ENCODE measurements at places on chromosomes 6 and 20.

GRCh38 chr20:37066168-37066567, 29.6 kb downstream of the RBL1 start:
- DNase-seq, result no peak

DNA sequence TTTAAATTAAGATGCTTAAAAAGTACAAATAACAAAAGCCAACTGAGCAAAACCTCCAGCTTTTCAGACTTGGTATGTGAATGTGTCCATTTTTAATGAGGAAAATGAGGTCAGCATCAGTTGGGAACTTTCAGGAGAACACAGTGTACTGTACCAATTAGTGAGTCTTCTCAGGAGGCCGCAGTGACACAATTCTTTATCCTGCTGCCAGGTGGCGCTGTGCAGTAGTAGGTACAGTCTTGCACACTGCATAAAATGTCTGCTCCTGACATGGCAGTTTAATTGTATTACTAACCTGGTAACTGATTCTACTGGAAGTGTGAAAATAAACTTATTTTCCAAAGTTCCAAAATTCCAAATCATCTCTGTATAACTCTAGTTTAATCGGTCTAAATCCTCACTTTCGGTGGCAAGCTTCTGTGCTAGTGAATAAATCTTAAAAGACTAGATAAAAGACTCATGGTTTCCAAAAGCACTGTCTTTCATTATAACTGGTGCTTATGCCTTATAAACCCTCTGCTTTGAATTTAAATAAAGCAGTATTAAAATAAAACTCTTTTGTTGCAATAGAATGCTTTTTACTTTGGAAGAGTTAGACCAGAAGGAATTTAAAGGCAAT, 214.8 kb upstream of the MMS22L start:
- DNase-seq, result peak; percentile 11

DNA sequence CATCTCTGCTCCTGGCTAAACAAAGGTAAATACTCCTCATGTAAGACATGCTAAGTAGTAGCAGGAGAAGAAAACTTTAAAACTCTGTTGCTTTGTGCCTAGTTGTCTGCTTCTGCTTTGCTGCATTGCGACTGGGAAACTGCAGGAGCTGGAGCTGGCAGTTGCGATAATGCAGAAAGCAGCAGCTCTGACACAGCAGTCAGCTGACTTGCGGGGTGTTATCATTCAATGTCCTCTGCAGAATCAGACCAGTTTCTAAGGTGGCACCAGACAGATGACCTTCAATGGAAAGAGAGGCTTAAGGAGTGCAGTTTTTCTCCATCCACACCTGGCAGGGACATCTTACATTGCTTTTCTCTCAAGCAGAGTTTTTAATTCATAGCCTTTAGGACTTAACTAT, 69.9 kb upstream of the SOX4 start:
- no peak for DNase-seq

DNA sequence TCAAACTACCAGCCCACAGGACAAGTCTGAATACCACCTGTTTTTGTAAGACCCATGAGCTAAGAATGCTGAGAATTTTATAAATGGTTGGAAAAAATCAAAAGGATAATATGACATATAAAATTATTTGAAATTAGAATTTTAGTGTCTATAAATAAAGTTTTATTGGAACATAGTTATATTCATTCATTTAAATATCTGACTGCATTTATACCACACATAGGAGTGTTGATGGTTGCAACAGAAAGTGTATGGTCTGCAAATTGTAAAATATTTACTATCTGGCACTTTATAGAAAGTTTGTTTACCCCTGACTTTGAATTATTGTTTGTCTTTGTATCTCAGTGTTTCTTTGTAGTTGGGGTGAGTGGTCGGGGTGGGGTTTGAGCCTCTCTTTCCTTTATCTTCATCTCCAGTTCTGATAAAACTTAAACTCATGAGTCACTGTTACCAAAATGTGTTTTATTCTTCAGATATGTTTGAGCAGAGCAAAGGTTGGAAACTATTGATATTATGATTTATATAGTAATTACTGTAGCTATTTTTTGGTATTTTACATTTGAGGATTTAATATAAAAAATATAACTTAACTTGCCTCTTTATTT, 55.5 kb downstream of the CD2AP start:
- no peak for DNase-seq

DNA sequence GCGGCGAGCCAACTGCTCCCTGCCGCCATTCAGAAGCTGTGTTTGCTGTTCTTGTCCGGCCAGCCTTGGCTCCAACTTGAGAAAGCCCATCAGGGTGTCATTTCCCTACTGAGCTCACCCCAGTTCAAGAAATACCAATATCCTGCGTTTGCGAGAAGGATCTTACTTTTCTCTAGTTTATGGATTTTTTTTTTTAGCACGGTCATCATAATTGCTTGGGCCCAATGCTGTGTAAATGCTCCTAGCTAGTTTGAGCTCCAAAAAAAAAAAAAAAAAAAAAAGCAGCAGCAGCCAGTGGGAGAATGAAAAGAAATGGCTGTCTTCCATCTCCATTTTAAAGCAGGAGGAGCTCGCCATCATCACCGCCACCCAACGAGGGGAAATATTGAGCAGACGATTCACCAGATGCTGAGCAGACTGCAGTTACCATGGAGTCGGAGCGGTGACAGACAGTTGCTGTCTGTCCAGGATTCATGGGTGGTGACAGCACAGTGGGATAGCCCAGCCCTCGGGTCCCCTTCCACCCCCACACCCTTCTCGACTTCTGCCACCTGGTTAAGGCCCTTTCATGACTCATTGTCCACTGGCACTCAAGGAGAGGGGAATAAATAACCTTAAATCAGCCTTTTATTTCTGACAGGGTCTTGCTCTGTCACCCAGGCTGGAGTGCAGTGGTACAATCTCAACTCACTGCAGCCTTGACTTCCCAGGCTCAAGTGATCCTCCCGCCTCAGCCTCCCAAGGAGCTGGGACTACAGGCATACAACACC, 132.4 kb upstream of the SNX9 start:
- no peak for DNase-seq

DNA sequence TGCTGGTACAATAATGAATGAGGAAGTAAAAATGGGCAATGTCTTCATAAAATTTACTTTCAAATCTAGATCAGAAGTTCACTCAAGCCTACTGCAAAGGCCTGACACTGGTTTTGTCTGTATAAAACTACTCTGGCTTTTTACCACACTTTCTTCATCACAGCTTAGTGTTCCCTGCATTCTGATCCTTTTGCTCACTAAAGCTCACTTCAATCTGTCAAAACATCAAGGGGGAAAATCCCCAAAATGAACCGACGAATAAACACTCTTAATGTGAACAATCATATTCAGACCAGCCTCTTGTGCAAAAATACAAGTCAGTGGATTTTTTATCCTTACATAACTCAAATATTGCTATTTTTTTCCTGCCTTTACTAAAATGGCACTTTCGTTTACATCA, 98.5 kb downstream of the PRDM1 start:
- DNase-seq, result no peak

DNA sequence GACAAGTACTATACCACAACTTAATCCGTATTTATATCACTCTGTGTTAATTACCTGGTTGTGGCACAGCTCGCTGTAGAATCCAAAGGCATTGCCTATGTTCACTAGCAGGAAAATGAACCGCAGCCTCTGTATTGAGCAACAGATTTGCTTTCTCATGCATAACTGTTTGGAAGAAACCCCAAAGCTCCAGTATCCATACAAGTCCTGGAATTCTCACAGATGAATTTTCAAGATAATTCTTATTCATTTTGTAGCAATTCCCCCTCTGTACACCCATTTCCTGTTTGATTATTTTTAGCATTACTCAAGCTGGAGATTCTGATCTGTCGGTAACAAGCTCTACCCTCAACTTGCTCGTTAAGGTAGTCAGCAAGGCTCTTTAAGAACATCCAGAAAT, 63.5 kb downstream of the STMND1 start:
- DNase-seq, result no peak

DNA sequence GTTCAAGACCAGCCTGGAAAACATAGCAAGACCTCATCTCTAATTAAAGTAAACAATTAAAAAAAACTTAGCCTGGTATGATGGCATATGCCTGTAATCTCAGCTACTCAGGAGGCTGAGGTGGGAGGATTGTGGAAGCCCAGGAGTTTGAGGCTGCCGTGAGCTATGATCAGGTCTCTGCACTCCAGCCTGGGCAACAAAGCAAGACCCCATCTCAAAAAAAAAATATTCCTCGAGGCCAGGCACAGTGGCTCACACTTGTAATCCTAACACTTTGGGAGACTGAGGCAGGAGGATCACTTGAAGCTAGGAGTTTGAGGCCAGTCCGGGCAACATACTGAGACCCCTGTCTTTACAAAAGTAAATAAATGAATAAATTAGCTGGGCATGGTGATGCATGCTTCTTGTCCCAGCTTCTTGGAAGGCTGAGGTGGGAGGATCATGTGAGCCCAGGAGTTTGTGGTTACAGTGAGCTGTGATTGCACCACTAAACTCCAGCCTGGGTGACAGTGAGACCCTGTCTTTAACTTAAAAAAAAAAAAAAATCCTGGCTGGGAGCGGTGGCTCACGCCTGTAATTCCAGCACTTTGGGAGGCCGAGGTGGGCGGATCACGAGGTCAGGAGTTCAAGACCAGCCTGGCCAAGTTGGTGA, 9.3 kb upstream of the C2 start:
- no peak for DNase-seq

GRCh38 chr6:44735630-44735963, 348.1 kb downstream of the CDC5L start:
- DNase-seq, result no peak

GRCh38 chr6:3001773-3002293, 2.1 kb downstream of the NQO2 start:
- DNase-seq, result no peak

DNA sequence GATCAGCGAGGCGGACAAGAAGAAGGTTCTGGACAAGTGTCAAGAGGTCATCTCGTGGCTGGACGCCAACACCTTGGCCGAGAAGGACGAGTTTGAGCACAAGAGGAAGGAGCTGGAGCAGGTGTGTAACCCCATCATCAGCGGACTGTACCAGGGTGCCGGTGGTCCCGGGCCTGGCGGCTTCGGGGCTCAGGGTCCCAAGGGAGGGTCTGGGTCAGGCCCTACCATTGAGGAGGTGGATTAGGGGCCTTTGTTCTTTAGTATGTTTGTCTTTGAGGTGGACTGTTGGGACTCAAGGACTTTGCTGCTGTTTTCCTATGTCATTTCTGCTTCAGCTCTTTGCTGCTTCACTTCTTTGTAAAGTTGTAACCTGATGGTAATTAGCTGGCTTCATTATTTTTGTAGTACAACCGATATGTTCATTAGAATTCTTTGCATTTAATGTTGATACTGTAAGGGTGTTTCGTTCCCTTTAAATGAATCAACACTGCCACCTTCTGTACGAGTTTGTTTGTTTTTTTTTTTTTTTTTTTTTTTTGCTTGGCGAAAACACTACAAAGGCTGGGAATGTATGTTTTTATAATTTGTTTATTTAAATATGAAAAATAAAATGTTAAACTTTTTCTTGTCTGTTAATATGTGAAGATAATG, 2.2 kb downstream of the HSPA1B start:
- DNase-seq, result no peak

DNA sequence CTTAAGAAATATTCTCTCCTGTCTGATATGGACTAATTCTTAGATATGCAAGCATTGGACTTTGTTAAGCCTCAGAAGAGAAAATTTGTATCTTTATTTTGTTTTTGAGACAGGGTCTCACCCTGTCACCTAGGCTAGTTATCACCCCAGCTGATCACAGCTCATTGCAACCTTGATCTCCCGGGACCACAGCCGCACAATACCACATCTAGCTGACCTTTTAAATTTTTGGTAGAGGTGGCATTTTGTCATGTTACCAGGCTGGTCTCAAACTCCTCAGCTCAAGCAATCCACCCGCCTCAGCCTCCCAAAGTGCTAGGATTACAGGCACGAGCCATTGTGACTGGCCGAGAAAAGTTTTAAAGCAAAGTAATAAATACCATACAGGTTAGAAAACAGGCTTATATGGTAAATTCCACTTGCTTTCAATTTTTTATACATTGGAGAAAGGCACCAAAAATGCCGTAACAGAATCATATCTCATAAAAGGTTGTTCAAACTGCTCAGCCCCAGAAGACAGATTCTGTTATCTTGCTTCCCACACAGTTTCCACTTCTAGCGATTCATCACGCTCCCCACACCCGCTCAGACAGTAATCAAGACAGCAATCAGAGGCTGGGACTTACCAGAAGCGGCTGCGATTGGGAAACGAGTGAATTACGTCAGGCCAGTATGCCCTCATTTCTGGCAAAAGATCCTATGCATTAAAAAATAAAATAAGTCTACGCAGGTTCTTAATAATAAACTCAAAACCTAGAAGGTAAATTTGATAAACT, 13.8 kb downstream of the RNASET2 start:
- DNase-seq, result peak; percentile 36

- DNase-seq, result peak; percentile 21
These were observed 616 bp downstream of the TUBB start for GRCh38 chr6:30720738-30721197.

DNA sequence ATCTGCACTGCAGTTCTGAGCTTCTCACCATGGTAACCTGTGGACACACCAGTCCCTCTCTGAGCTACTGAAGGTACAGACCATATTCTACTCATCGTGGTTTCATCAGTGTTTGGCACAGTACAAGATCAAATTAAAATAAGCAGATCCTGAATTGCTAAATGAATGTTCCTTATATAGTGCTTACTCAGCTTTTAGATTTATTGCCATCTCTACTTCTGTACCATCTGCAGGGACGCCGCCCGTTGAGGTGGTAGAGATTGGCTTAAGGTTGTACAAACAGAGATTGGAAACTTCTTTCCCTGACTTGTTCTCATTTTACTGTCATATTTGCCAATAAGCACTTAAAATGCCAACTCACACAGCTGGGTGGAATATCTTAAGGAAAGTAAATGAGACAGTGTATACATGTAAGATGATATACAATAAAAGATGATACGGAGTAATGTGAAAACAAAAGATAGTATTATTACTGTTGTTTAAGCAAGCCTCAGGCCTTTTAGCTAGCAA, 223.4 kb upstream of the FOXQ1 start:
- no peak for DNase-seq

DNA sequence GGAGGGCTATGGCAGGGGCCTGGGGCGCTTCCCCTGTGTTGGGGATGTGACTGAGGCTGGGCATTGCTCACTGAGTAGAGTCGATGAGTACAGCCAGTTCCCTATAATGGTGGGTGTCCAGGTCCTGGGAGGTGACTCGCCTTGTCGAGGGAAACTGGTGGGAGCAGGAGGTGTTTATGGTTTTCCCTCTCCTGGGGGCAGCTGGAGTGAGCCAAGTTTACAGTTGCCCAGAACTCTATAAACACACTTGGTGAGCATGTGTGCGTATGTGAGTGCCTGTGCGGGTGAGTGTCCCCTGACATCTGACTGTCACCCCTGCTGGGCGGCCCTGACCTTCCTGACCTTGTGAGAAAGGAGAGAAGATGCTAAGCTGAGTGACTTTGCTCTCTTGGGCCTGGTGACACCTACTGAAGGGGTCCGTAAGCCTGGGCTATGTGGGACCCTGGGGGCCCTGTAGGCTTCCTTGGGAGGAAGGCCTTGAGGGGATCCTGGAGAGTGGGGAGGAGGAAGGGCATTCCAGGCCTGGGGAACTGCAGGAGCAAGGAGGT, 65.9 kb downstream of the VEGFA start:
- DNase-seq, result no peak

DNA sequence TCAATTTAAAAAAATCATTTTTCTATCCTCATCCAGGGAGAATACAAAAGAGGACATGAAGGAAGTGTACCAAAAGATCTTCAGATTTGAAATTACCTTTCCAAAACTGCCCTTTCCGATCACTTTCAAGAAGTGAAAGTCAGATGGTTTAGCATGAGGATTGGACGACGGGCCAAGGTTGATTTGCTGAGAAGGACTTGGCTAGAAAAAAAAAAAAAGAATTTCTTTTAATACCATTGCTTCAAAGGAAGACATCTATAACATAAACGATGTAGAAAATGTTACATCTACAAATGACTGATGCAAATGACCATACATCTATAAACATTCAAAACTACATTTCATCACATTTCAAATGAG, 120.9 kb upstream of the SLC2A12 start:
- DNase-seq, result no peak
